BJ (cell line): ENCODE measurements at places on chromosomes 1 and 21. TPM values are rescaled to one million over a fixed set of nuclear protein-coding genes. Genes with fewer than 3 reads are reported as not detected.

- peak; percentile 10 for DNase-seq
Measured at GRCh38 chr1:71039661-71040262, 7.9 kb downstream of the PTGER3 start.

Gene APH1A
- 156 and 172 TPM in 2 replicates for polyA plus RNA-seq

- no peak for DNase-seq
Measured at GRCh38 chr21:43312751-43313169, 114.2 kb downstream of the SIK1 start.

- peak; percentile 98 for DNase-seq
Measured at GRCh38 chr1:183272390-183272848, 86.4 kb downstream of the LAMC2 start.

Gene BRINP3
- not detected in 2 replicates for polyA plus RNA-seq

GRCh38 chr1:162080472-162081015 is 11.1 kb downstream of the NOS1AP start:
- DNase-seq: no peak

- no peak for DNase-seq
Measured at GRCh38 chr1:61352845-61353435, 270.6 kb downstream of the NFIA start.

DNA sequence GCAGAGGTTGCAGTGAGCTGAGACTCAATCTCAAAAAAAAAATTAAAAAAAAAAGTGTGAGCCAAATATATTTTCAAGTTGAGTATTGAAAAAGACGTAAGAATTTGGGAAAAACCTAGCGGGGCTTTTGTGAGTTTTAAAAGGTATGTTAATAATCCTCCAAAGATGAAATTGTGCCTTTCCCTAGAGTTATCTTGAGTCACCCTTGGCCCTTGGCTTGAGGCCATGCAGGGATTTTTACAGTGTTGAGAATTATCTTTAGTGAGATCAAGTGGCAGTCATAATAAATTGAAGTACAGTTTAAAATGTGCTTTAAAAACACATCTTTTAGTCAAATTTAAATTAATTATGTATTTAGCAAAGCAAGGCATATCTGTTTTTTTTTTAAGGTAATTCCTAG is 32.7 kb downstream of the PPP2R5A start:
- no peak for DNase-seq

DNA sequence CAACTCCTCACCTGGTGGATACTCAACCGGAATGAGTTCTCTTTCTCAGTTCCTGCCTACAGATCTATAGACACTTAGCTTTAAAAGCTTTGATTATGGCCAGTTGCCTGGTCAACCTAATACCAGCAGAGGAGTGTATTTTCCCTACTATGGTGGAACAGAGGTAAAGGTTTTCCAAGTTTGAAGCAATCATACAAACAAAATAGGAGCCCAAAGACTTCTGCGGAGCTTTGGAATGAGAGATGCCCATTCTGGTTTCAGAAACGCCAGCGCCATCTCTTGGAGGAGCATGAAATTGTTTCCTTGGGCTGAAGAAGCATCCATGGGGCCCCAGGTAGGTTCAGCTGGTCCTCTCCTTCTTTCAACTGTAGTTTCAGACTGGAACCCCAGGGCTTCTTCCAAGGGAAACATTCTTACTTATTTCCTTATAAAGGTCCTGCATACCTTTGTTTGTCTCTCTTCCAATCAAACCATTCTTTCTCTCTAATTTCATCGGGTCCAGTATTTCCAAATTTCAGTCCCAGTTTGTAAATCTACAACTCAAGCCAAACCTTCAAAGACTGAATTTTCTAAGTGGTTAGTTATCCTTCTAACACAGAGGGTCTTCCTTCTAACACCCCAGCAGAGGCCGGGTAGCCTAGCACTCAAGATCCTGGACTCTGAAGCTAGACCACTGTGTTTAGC is 95.9 kb downstream of the KCNJ15 start:
- DNase-seq: no peak

- no peak for DNase-seq
Measured at GRCh38 chr1:110155878-110156522, 5.7 kb downstream of the SLC6A17 start.

DNA sequence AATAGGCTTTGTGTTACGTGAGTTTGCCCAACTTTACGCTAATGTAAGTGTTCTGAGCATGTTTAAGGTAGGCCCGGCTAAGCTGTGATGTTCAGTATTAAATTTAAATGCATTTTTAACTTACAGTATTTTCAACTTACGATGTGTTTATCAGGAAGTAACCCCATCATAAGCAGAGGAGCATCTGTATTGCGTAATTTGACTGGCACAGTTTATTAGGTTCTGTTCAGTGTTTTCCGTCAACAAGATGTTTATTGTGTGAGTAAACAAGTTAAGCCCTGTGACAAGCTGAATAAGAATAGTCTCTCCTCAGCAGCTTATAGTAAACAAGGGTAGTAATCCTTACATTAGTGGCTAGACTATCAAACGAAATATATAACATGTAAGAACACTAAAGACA is 27.2 kb upstream of the SHISA4 start:
- DNase-seq: no peak

GRCh38 chr1:240423246-240423924 is 188.6 kb downstream of the GREM2 start:
- DNase-seq: no peak

DNA sequence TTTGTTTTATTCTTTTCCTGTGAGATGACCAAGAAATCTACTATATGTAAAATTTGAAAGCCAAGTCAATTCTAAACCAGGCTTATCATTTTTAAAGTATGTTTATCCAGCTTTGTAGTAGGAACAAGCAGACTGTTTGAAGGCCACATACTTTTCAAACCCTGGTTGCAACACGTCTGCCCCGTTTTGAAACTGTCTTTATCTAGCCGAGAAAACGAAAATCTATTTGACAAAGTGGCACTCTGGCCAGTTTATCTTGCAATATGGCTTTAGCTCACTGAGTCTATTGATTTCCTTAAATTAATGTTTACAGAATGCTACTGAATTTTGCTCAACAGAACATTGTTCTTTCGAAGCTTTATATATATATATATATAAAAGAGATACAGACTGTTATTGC is 39.7 kb downstream of the PROX1 start:
- DNase-seq: no peak

DNA sequence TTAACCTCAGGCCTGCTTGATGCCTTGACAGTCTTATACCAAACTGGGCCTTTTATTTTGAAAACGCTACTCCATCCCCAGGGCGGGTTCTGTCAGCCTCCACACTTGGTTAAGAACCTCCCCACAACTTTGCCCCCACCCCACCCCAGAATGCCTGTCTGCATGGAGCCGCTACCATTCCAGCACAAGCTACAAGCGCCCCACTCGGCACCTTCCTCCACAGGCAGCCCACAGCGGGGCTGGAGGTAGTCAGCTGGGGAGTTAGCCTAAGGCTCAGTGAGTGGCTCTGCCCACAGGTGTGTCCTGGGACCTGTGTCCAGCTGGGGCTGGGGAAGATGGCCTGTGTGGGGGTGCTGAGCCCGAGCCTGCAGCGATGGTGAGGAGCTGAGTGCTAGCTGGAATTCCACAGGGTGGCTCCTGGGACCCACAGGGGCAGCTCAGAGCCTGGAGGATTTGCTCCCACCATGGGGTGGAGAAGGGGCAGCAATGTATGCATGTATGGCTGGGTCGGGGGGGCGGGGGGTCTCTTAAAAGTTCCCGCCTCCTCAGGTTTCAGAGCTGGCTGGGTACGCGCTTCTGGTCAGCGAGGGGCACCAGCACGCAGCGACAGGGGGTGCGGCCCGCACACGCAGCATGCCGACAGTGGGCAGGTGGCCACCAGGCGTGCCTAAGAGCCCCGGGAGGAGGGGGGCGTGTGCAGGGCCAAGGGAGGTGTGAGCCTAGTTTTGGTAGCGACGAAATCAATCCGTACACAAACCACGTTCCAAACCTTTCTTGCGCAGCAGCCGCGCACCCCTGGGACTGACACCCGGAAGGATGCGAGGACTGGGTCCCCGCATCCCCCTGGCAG is 917 bp downstream of the ETNK2 start:
- DNase-seq: no peak

DNA sequence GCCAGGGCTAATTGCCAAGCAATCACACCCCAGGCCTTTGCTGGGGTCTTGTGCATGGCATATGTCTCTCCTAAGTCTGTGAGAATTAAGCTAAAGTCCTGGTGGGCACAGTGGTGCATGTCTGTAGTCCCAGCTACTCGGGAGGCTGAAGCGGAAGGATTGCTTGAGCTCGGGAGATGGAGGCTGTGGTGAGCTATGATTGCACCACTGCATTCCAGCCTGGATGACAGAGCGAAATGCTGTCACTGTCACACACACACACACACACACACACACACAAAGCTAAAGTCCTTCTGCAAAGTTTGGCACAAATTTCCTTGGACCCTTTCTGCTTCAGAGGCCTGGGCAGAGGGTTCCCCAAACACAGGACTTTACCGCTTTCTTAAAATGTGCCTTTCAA is 31.3 kb upstream of the DNAJC11 start:
- no peak for DNase-seq

GRCh38 chr1:243230914-243231313 is 24.2 kb downstream of the CEP170 start:
- no peak for DNase-seq

DNA sequence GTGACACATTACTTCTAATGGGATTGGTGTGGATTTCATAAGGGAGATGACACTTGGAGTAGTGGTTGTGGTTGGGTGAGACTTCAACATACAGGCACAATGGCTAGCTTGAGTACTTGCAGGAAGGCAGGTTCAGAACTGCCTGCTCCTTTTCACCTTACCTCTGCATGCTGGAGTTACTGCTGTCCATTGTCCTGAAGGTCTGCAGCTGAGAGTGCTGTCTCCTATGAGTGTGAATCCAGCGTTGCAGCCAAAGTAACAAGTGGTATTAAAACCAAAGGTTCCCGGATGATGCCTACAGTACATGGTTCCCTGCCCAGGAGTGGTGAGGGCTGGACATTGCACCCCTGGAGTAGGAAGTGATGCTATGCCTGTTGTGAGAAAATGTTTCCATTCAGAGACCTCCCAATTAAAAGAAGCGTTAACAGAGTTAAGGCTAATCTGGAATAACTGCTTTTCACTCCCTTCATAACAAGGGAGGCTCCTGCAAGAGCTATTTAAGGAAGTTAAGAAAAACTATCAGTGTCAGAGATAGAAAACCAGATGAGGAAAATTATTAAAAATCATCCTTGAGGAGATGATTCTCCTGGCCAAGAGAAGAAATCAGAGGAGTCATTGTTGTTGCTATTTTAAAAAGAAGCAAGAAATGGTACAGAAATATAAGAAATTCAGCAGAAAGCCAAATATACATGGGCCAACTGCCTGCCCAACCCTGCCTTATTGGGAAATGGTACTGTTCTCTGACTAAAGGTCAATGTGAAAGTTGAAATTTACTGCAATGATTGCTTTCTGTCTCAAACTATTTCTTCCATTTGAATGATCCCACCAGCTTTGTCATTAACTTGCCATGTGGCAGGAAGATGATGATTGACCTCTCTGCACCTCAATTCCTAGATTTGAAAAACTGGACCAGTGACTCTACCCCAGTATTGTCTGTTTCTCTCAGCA is 9.8 kb upstream of the F5 start:
- no peak for DNase-seq

Gene RNU1-3
- polyA plus RNA-seq: not detected in 2 replicates

Gene YBX1
- polyA plus RNA-seq: 387 and 486 TPM in 2 replicates

Gene DCST1
- polyA plus RNA-seq: not detected in 2 replicates

GRCh38 chr1:98557895-98558294 is 103.6 kb upstream of the SNX7 start:
- no peak for DNase-seq

- DNase-seq: no peak
Measured at GRCh38 chr1:56570924-56571372, 8.4 kb downstream of the PLPP3 start.

Gene PLA2G2F
- not detected in 2 replicates for polyA plus RNA-seq

- no peak for DNase-seq
Measured at GRCh38 chr21:45994086-45994661, 12.6 kb downstream of the COL6A1 start.

DNA sequence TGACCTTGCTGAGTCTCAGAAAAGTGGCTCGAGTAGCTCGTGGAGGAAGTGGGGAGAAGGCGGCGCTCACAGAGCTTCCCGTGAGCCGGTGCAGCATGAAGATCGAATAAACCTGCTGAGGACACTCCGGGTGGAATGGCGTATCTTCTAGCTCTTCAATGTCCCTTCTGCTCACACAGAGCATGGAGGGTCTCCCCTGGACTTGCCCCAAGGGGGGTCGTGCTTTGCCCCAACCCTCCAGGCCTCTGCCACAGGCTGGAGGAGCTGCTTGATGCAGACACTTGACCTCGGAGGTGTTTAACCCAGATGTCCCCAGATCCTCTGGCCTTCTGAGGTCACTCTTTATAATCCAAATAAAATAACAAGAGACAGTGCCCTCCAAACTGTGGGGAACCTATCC is 2.2 kb upstream of the KRTAP10-12 start:
- no peak for DNase-seq

DNA sequence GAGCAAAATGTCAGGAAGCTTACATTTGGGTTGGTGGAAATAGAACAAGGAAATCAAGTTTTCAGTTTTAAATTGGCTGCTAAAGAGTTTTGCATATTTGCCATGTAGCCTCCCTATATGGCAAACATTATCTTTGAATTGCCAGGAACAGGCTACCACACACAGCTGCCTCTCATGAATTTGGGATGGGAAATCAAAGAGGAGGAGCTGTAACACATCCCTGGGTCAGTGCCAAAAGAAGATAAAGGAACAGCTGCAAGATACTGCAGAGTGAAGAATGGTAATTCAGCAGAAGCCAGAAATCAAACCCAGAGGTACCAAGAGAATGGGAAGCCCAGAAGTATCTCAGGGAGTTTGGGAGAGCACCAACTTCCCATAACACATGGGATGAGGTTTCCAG is 18.6 kb upstream of the RASAL2 start:
- no peak for DNase-seq

GRCh38 chr1:54950369-54951163 is 29.9 kb upstream of the TMEM61 start:
- DNase-seq: peak; percentile 57

DNA sequence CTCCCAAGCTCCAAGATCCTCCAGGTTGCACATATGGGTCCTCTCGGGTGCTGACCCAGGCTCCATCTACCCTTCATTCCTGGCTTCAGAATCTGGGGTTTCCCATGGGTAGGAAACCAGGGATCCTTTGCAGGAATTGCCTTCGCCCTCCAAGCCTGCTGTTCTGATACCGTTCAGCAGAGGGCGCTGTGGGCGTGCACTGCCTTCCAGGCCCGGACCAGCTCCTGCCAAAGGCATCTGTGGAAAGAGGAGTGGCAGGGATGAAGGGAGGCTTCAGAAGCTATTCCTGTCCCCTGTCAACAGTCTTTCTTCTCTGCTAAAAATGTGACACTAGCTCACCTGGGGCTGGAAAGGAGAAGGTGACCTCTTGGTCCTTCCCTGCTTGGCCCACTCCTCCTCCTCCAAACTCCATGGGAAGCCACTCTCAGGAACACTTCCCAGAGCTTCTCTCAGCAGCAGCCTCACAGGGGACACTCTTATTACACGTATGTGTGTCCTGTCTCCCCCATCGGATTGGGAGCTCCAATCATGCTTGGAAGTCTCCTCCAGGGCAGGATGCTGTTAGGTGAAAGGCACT is 71.2 kb downstream of the VWA5B1 start:
- no peak for DNase-seq

GRCh38 chr1:60978421-60979357 is 103.7 kb upstream of the NFIA start:
- DNase-seq: no peak

Gene LRRIQ3
- polyA plus RNA-seq: 0.20 and 0.43 TPM in 2 replicates

- no peak for DNase-seq
Measured at GRCh38 chr1:118861216-118861615, 126.9 kb downstream of the TBX15 start.

- DNase-seq: no peak
Measured at GRCh38 chr1:43620956-43621355, 29.0 kb upstream of the KDM4A start.

GRCh38 chr1:6419397-6419803 is 319 bp downstream of the HES2 start:
- no peak for DNase-seq
